CD8-positive, alpha-beta memory T cell (primary cell): ENCODE measurements at places on chromosomes 5 and 9.

DNA sequence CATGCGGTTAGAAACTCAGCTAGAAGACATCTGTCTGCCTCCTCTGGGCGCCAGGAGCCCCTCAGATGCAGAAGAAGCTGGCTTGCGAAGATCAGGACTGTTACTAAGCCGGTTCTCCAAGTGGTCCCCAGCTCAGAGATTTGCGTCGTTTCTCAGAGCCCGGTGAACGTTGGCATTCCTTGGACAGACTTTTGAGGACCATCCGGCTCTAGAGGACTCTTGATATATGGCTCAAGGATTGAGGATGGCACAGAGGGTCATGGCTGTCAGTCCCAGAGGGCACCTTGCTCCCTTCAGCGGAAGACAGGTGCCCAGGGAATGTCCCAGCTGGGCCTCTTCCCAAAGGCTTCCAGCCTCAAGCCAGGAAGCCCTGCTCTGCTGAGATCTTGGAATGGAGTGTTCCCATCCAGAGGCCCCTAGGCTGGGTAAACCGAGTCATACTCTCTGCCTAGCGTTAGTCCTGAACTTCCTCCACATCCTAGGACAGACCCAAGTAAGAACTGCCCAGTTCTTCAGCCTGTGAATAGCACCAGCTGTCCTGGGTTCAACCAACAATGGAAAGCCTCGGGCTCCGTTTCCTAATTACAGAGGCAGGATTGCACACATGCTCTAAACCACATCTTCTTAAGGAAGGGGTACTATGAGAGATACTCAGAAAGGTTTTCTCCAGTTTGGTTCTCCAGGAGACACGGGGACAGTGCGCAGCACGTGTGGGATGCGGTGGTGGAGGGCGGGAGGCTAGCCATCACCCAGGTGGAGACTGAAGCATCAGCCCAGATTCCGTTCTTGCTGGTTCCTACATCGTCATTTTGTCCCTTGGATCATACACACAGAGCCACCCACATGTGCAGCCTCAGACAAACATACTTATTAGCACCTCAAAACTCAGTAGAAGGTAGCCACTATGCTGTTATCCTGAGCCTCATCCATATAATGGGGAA, 51.4 kb downstream of the ZNF354C start:
- DNase-seq: no peak

DNA sequence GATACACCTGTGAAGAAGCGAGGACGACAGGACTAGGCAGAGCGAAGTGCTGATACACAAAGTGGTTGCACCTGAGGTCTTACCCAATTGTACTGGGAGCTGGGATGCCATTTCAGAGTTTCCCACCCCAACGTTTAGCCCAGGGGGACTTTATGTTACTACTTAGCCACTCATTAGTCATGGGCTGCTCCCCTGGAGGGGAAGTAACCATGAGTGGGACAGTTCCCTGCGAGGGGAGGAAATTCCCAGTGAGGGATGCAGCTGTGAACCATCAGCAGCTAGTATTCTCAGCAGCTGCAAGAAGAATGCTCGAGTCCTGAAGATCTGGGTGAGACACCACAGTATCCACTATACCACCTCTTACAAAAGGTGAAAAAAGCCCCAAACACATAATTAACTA, 93.7 kb upstream of the ACTBL2 start:
- no peak for DNase-seq

DNA sequence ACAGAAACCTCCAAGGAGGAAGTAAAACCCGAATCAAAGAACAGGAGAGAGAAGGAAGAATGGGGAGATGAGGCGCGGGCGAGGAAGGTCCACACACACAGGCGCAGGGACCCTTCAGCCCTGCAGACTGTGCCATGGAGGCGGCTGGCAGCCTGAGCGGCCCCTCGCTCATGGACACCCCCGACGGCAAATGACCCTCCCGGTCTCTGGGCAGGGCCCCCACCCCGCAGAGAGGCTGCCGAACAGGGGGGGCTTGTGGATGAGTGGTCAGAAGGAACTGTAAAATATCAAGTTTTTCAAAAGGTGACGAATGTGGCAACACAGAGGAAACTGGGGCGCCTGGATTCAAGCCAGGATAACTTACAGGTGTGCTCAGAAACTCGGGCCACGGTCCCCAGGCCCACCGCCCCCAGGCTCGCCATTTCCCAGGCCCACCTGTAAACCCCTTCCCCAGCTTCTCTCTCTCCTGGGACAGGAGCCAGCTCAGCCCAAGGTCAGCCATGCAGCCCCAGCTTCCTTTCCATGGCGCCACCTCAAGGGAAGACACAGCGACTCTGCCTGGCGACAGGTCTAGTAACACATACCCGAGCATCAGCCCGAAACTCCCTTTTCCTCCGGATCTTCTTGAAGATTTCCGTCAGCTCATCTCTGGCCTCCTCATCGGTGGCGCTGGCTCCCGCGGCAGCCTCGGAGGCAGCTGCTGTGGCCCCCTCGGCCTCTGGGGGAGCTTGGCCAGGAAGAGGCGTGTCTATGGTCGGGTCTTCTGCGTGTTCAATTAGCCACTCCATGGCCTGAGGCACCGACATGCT, 16.5 kb downstream of the UBAC1 start:
- no peak for DNase-seq

DNA sequence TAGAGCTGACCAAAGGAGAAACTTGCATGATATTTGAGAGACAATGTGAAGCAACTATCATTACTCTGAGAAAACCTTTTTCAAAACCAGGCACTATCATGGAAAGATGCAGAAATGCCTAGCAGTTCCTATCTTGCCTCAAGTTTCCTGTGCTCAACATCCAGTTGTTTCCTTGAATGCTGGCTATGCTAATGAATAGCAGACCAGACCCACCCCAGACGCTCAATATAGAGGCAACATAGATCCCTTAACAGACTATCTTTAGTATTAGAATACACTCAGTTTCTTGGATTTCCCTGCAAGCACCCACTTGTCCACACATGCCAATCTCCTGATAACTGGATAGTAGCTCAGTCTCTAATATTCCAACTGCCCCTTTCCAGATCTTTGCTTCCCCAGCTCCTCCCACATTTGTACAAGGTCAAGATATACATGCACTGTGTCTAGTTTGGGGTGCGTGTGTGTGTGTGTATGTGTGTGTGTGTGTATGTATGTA, 93.3 kb upstream of the PCSK5 start:
- no peak for DNase-seq

GRCh38 chr5:61674378-61674777, 342.3 kb downstream of the ZSWIM6 start:
- no peak for DNase-seq

- no peak for DNase-seq
Measured at GRCh38 chr9:94869415-94869843, 142.9 kb downstream of the AOPEP start.

DNA sequence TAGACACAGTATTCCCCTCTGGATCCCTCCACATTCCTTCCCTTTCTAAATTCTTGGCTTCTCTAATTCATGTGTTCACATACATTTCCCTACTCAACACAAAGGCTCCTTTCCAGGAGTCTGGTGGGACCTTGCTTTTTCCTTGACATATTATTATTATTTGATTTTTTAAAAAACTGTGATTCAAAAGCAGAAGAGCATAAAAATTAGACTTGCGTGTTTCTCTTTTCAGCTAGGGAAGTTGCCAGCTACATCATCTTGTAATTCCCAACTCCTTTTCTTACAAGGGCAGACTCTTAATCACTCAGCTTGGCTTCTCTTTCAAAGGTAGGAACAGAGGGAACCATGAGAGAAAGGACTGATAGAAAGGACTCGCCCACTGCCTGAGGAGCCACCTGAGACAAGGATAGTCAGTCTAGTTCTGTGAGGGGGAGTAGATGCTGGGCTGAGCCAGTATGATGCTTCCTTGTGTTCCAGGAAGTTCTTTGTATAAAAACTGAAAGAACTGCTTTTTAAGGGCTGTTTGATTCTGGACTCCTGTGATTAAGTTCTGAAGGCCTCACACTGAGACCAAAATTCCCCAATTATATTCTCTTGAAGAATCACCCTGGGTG, 51.0 kb upstream of the DPYSL3 start:
- DNase-seq: no peak

DNA sequence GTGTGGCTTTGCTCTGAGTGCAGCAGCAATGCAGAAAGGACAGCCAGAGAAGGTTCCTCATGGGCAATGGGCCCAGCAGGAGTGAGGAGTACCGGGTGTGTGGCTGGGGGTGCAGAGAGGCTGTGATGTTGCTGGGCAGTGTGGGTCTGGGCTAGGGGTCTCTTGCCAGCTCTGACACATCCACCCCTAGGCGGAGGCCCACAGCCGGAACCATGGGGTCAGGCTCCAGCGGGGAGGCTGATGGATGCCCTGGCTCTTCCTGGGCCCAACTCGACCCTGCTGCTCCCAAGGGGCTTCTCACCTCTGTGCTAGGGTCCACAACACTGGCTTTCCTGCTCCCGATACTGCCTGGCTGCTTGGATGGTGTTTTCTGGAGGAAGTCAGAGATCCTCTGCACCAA, 19.9 kb downstream of the TBC1D9B start:
- DNase-seq: no peak

GRCh38 chr5:123303802-123304201, 119.4 kb downstream of the CEP120 start:
- DNase-seq: no peak

GRCh38 chr9:137457406-137458193, 1.5 kb downstream of the NSMF start:
- DNase-seq: no peak
